ENCODE measurements at places on chromosomes 2 and 18. TPM values are rescaled to one million over a fixed set of nuclear protein-coding genes. Genes with fewer than 3 reads are reported as not detected.

GRCh38 chr2:238027591-238028415 is 33.0 kb upstream of the SCLY start:
- no peaks in the 10 kb centered on the region for H3K27me3 ChIP-seq
- no peak overlapping the region for H3K27ac ChIP-seq
- H3K36me3 ChIP-seq = peaks cover 21% of the 10 kb centered on the region
- no peak for DNase-seq

DNA sequence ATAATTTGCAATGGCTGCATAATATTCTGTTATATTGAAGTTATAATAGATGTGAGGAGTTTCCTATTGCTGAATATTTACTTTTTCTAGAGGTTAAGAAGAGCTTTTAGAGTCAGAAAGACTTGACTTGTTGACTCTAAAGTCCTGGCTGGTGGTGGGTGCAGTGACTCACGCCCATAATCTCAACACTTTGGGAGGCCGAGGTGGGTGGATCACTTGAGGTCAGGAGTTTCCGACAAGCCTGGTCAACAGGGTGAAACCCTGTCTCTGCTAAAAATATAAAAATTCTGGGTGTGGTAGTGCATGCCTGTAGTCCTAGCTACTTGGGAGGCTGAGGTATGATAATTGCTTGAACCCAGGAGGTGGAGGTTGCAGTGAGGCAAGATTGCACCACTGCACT is 33.9 kb upstream of the ATIC start:
- no peak overlapping the region for H3K4me3 ChIP-seq
- H3K27ac ChIP-seq = no peak overlapping the region
- H3K4me1 ChIP-seq = no peaks in the 10 kb centered on the region
- no peaks in the 10 kb centered on the region for H3K36me3 ChIP-seq
- no peaks in the 10 kb centered on the region for H3K27me3 ChIP-seq

DNA sequence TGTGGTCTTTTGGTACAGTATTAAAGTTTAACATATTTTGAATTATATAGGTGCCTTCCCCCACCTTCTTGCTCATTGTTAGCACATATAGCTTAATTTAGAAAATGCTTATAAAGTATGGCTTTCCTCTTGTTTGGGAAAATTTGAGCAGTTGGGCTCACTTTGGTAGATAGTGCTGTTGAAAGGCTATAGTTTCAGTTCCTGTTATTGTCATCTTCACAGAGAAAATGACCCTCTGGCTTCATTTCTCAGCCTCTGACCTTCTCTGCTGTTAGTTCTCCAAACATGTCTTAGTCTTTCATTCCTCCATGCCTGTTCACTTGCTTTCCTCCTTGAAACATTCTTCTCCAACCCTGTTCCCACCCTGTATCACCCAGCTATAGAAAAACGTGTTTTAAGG is 200.6 kb downstream of the WDR7 start:
- H3K36me3 ChIP-seq = no peaks in the 10 kb centered on the region
- no peaks in the 10 kb centered on the region for H3K27me3 ChIP-seq
- H3K4me3 ChIP-seq = no peak overlapping the region
- no peaks in the 10 kb centered on the region for H3K4me1 ChIP-seq
- no peak overlapping the region for H3K27ac ChIP-seq
- DNase-seq = no peak

DNA sequence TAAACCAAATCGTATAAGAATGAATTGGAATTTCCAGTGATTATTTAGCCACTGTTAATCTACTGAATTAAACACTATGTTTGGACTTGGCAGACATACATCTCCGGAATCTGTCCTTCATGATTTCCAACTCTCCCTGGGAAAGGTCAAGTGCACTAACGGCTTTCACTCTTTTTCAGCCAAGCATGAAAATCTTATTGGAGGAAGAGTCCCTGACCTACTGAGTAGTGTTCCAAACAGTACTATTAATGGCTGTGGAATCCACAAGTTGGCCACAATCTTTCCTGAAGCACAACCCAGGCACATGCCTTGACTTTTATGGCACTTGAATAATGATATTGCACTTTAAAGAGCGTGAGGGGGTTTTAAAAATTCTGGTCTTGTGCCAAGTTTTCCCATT is 318.9 kb upstream of the RND3 start:
- H3K4me1 ChIP-seq = no peaks in the 10 kb centered on the region
- no peak for DNase-seq
- H3K36me3 ChIP-seq = no peaks in the 10 kb centered on the region
- H3K27ac ChIP-seq = no peak overlapping the region

DNA sequence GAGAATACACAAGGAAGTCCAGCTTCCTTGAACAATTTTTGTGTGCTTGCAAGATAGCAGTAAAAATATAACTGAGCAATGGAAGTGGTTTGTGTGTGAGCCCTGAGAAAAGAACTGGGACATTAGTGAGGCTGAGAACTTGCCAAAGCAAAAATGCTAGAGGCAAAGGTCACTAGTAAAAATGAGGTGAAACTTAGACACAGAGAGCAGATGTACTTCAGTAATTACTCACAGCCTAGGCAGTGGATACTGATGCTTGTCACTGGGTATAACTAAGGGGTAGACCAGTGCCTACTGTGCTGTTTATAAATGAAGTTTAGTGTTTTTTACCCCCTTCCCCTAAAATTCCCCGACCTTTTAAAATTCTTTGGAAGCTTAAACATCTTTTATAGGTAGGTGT is 450.1 kb downstream of the LPIN1 start:
- H3K4me1 ChIP-seq = no peaks in the 10 kb centered on the region
- H3K27ac ChIP-seq = no peak overlapping the region
- H3K4me3 ChIP-seq = no peak overlapping the region

DNA sequence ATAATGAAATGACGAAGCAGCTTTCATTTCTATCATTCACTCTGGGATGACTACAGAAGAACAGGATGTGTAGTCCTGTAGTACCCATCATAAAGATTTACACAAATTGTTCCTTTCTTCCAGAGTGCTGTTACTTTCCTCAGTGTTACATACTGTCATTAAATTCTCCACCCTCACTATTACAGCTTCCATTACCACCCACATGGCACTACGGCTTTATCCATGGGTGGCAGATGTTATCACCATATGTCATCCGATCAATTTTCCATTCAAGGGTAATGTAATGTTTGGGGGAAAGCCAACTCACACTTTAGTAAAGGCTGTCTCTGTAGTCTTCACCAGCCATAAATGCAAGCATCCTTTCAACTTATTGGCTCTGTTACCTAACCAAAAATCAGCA is 7.1 kb upstream of the CSRNP3 start:
- H3K27ac ChIP-seq = no peak overlapping the region
- no peaks in the 10 kb centered on the region for H3K4me1 ChIP-seq
- H3K4me3 ChIP-seq = no peak overlapping the region
- no peaks in the 10 kb centered on the region for H3K36me3 ChIP-seq

- H3K27ac ChIP-seq = no peak overlapping the region
- no peaks in the 10 kb centered on the region for H3K36me3 ChIP-seq
- H3K4me1 ChIP-seq = no peaks in the 10 kb centered on the region
- no peaks in the 10 kb centered on the region for H3K27me3 ChIP-seq
- no peak overlapping the region for H3K4me3 ChIP-seq
These were observed 14.2 kb downstream of the IL18RAP start for GRCh38 chr2:102437122-102437521.

DNA sequence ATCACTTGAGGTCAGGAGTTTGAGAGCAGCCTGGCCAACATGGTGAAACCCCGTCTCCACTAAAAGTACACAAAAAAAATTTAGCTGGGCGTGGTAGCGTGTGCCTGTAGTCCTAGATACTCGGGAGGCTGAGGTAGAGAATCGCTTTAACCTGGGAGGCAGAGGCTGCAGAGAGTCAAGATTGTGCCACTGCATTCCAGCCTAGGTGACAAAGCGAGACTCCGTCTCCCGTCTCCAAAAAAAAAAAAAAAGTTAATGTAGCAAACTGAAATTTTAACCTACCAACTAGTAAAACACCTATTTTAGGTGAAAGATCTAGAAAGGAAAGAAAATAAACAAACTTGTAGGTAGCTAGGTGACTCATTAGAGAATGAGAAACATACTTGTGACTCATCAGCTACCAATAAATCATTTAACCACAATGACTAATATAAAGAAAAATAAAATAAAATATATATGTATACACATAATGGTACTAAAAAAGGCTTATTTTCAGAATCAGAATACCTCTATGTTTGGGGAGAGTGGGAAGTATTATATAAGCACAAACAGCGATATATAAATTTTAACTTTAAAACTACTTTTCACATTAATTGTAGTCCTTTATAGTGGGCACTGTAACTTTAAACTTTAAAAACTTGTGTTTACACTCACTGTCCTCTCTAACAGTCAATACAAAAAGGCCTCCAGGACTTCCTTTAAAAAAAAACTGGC is 36.6 kb downstream of the DARS1 start:
- no peak for DNase-seq
- H3K27ac ChIP-seq = no peak overlapping the region
- no peak overlapping the region for H3K4me3 ChIP-seq
- H3K4me1 ChIP-seq = no peaks in the 10 kb centered on the region
- H3K27me3 ChIP-seq = no peaks in the 10 kb centered on the region

GRCh38 chr2:239919774-239920692 is 105.1 kb downstream of the NDUFA10 start:
- no peak overlapping the region for H3K27ac ChIP-seq
- H3K4me1 ChIP-seq = no peaks in the 10 kb centered on the region
- no peak for DNase-seq
- H3K36me3 ChIP-seq = no peaks in the 10 kb centered on the region

- peaks cover 2% of the 10 kb centered on the region for H3K4me1 ChIP-seq
- no peak overlapping the region for H3K27ac ChIP-seq
- no peak overlapping the region for H3K4me3 ChIP-seq
- no peak for DNase-seq
These were observed 126.8 kb upstream of the LGALSL start for GRCh38 chr2:64327129-64327509.

- no peaks in the 10 kb centered on the region for H3K27me3 ChIP-seq
- H3K4me3 ChIP-seq = no peak overlapping the region
- DNase-seq = no peak
- H3K4me1 ChIP-seq = no peaks in the 10 kb centered on the region
These were observed 106.1 kb upstream of the NETO1 start for GRCh38 chr18:72973841-72974240.

DNA sequence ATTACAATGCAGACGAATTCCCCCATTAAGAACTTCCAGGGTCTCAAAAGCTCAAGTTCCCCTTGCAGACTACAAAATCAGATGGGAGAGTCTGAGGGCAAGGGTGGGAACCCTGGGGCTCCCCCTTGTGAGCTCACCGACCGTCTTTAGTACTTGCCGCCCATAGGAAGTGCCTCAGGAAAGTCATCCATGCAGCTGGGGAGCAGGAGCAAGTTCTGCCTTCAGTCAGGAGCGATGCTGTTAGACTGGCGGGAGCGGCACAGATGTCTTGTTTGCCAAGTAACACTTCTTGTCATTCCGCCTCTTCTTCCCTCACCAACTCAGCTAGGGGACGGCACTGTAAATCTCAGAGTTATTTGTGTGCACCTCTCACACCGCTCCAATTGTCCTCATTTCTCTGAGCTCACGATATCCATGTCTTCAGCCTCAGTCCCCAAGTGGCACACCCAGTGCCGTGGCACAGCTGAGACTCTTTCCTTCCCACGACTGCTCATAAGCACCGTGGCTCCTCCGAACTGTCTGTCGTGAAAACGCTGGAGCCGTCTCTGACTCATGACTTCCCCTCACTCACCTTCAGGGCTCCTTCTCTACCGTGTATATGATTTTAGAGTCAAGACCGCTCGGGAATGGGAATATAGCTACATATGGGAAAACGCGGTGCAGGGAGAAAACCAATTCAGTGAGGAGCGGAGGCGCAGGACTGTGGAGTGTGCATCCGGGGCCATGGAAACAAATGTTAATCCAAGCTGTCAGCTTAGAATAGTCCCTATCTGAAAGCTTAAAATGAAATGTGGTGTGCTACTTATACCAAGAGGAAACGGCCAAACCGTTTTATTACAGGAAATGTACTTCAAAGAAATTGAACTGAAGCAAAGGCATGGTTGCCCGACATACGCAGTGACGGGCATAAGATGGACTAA is 34.0 kb downstream of the UXS1 start:
- H3K36me3 ChIP-seq = no peaks in the 10 kb centered on the region
- H3K4me1 ChIP-seq = no peaks in the 10 kb centered on the region
- H3K27me3 ChIP-seq = no peaks in the 10 kb centered on the region
- DNase-seq = no peak
- H3K4me3 ChIP-seq = no peak overlapping the region
- no peak overlapping the region for H3K27ac ChIP-seq

DNA sequence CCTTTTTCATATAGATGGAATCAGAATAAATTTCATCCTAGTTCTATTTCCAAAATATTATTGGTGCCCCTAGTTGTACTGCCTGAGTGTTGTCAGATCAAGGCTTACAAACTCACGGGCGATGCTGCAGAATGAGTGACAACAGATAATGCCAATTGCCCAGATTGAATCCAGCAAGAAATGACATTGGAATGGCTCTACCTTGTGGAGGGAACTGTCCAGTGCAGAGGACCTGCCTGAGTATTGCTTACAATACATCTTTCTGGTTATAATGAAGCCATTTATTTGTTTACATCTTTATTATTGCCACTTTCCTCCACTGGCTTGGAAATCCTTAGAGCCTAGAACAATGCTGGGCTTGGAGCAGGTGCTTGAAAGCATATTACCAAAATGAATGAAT is 7.8 kb upstream of the IL1R2 start:
- H3K27ac ChIP-seq = no peak overlapping the region
- DNase-seq = no peak
- no peaks in the 10 kb centered on the region for H3K27me3 ChIP-seq
- peaks cover 16% of the 10 kb centered on the region for H3K4me1 ChIP-seq
- no peaks in the 10 kb centered on the region for H3K36me3 ChIP-seq

- no peaks in the 10 kb centered on the region for H3K27me3 ChIP-seq
- DNase-seq = no peak
- no peak overlapping the region for H3K4me3 ChIP-seq
- no peaks in the 10 kb centered on the region for H3K4me1 ChIP-seq
- no peaks in the 10 kb centered on the region for H3K36me3 ChIP-seq
These were observed 43.5 kb downstream of the TMEM163 start for GRCh38 chr2:134675314-134675713.

DNA sequence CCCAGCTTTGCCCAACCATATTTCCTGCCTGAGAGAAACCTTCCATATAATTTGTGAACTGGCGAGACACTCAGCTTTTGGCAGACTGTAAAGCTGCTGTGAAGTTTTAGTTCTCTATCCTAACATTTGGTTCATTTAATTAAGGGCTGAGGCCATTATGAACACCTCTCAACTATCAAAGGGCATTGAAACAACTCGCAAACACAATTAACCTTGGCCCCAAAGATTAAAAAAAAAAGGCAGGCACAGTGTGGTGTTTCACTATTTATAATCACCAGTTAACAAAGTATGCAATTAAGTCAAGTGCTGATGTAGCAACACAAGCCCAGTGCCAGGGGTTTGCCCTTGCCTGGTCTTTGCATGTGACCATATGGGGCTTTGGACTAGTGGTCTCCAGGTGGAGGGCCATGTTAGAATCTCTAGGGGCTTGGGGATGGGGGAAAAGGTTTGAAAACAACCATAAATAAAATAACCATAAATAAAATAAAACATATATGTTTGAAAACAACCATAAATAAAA is 297.6 kb upstream of the SKOR2 start:
- no peaks in the 10 kb centered on the region for H3K27me3 ChIP-seq
- H3K4me3 ChIP-seq = no peak overlapping the region
- no peak for DNase-seq
- no peak overlapping the region for H3K27ac ChIP-seq

Gene CTDP1
- 13.5 TPM for total RNA-seq

Gene LINC00305
- total RNA-seq = 0.84 TPM

Gene SKA1
- 0.08 TPM for total RNA-seq

Gene LRP1B
- 0.08 TPM for total RNA-seq
